ENCODE measurements at places on chromosomes 12 and 14. TPM values are rescaled to one million over a fixed set of nuclear protein-coding genes. Genes with fewer than 3 reads are reported as not detected.

DNA sequence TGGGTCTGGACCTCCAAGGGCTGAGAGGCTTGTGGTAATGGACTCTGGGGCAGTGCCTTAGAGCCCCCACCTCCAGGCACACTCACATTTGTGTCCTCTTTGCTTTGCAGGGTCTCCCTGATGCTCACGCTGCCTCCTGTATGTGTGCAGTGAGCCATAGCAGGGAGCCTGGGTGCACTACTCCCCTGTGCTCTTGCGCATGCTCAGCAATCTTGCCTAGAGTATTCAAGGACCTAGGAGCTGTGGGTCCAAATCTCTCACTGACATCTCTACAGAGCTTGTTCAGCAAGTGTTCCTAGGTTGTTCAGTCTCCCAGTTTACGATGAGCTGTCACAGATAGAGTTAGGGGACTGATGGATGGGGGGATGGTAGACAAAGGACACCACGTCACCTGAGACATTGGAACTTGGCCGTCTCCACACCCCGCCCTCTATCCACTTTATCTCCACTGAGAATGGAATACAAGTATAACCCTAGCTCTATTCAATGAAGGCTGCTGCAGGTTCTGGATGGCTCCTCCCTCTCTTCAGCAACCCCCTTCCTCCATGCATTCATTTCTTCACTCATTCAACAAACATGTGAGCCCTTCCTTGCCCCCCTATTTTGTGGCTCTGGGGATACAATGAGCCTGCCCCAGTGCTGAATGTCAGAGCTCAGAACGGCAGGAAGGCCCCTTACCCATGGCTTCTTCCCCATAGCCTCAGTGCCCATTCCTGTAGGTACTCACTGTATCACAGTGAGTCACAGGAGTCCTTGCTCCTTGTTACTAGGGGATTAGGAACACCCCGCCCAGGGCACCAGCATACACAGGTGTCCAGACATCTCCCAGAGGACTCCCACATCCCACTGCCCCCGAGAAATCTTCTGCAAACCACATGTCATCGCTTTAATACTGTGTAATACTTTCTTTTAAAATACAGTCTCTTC, 31.2 kb downstream of the FIGNL2 start:
- no peaks in the 10 kb centered on the region for H3K27me3 ChIP-seq
- no peaks in the 10 kb centered on the region for H3K36me3 ChIP-seq
- peaks cover 11% of the 10 kb centered on the region for H3K4me1 ChIP-seq
- DNase-seq, result no peak

GRCh38 chr14:104334424-104335161, 196.2 kb downstream of the KIF26A start:
- no peak overlapping the region for H3K4me3 ChIP-seq
- no peak for DNase-seq
- no peak overlapping the region for H3K27ac ChIP-seq
- H3K27me3 ChIP-seq, result no peaks in the 10 kb centered on the region
- peaks cover 24% of the 10 kb centered on the region for H3K36me3 ChIP-seq

Gene MAPK1IP1L
- 73.6 TPM for total RNA-seq

Gene LRR1
- 12.9 TPM for total RNA-seq

Gene SRRM4
- total RNA-seq, result not detected
